ENCODE measurements at places on chromosomes 16 and 17.

DNA sequence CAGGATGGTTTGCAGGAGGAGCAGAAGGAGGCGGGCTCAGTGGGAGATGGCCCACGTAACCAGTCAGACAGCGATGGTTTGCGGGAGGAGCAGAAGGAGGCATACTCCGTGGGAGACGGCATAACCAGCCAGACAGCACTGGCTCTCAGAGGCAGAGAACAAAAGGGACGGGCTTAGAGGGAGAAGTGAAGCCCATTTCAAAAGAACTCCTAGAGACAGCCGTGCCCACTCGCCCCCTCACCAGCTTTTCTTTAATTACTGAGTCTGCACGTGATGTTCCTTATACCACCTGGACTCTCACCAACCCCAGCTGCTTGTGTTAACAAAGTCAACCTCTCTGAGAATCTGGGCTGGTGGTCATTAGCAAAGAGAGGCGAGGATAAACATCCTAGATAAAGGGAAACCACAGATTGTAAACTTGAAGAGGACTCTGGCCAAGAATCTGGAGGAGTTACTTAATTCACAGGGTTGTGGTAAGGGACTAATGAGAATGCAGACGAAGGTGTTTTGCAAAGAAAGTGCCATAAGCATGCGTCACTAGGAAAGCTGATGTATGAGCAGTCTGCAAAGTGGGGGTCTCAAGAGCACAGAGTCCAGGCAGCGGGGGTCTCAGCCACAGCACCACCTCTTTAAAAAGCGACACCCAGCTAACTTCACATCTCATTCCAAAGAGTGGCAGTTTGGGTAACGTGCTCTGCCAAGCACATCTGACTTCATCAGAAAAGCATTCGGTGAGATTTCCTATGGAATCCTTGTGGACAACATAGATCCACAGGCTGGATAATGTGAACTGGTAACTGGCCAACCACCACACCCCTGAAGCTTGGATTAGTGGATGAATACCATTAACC lies 51.7 kb downstream of the NXN start:
- DNase-seq = no peak

DNA sequence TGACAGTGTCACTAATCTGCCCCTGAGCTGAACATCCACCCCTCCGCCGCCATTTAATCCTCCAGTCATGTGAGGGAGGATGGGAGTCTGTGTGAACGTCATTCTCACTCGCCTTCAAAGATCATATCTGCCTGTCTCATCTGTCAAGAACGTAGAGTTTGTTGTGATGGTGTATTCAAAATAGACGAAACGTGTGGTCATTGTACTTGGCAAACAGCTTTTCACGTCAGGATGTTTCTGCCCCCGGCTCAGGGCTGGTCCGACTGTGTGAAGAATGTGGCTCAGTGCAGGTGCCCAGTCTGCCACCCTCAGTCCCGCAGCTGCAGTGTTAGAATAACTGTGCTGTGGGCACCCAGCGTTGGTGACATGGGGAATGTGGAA lies 148.0 kb downstream of the KCNJ12 start:
- DNase-seq = no peak

DNA sequence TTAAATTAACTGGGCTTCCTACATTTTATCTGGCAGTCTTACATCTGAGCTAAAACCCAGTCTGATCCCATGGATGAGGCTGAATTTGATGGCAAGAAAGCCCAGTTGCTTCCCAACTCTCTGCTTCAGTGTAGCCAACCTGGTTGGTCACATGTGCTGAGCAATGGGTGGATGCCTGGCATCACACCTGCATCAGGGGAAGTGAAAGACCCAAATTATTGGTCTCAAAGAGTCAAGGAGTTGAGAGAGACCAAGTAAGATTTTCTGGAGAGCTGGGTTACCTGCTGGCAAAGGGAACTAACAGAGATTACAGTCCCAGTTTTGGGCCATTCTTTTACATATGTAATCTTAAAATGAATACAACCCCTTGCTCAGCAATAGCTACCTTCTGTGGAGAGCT lies 38.8 kb downstream of the RGS9 start:
- DNase-seq = no peak

DNA sequence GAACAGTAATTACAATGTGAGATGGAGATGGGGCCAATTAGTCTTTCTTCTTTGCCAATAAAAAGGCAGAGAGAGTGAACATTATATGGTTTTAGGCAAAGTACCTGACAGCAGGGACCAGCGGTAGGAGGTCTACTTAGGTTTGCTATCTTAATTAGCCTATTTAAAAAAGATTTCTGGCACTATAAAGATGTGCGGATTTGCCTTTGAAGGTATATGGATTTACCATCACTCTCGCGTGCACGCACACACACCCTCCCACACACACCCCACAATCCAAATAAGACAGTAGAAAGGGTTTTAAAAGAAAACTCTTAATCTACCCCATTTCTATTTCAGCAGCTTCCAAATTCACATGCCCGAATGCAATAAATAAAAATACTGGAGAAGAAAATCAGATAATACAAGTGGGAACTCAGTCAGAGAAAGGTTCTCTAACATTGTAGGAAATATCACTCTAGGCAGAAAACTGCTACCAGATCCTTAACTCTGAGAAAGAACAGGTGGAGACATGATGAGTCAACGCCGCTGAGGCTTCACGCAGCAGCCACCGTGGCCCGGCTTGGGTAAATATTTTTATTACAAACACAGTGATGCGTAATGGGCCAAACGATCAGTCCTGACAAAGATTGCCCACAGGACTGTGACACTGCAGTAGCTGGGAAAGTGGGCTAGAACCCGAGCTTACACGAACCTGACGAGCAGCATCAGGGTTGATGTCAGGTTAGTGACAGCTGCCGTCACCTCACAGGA lies 66.6 kb upstream of the AXIN2 start:
- peak; percentile 91 for DNase-seq

DNA sequence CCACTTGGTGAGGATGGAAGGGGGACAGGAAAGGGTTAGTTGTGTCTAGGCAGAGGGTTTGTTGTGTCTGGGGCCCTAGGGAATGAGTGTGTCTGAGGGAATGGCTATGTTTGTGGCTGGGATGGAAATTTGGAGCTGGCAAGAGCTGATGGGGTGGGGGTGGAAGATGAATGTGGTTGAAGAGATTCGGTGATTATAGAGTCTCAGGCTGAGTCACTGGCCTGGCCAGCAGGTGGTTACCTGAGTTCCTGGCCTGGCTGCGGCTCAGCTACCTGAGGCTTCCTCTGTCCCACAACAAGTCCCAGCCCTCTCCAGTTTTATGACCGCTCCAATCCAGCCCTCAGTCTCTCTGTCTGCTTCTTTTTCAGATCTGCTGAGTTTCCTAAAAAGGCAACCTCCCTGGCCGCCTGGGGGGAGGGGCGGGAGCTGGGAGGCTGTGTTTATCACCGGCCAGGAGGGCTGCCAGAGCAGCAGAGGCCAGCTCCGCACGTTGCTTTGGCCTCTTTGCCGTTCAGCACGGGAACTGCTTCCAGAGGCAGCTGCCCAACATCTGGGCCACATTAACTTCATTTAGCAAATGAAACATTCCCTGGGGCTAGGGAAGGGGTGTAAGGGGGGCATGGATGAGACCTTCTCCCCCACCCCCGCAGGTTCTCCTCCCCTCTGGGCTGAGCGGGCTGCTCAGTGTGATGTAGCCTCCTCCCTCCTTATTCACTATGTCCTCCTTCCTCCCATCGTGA lies 21.8 kb downstream of the ITGB3 start:
- no peak for DNase-seq

- no peak for DNase-seq
These were observed 13.4 kb downstream of the RTN4RL1 start for GRCh38 chr17:2011411-2012371.

DNA sequence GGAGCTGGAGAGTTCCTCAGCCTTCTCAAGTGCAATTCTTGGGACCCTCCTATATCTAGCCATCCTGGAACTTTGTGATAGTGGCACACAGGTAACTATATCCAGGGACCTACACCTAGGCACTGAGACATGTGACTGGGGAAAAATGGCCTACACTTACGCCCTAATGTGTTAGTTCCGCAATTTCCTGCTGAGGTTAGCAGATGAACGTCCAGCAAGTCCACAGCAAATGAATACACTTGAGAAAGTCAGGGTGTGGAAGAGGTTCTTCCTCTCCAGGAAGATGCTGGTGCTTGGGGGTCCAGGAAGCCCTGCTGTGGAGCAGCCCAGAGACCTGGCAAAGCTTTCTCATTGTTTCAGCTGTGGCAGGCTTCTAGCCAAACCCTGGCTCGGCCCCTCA lies 20.8 kb downstream of the PIK3R5 start:
- DNase-seq = no peak

- no peak for DNase-seq
These were observed 12.4 kb downstream of the METTL9 start for GRCh38 chr16:21611556-21612384.

DNA sequence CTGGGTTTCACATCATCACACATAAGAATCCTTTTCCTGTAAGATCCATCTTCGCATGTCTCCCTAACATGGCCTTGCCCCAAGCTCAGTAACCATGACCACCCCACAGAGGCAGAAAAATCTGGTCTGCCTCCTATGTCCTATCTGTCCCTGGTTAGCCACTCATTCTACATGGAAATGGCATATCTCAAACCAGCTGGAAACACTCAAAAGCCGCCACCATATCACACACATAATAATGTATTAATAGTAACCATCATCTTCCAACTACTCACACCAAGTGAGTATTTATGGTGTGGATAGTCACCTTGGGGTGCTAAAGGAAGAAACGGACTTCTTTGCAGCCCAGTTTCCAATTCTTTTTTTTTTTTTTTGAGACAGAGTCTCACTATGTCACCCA lies 11.4 kb downstream of the FAM117A start:
- no peak for DNase-seq

DNA sequence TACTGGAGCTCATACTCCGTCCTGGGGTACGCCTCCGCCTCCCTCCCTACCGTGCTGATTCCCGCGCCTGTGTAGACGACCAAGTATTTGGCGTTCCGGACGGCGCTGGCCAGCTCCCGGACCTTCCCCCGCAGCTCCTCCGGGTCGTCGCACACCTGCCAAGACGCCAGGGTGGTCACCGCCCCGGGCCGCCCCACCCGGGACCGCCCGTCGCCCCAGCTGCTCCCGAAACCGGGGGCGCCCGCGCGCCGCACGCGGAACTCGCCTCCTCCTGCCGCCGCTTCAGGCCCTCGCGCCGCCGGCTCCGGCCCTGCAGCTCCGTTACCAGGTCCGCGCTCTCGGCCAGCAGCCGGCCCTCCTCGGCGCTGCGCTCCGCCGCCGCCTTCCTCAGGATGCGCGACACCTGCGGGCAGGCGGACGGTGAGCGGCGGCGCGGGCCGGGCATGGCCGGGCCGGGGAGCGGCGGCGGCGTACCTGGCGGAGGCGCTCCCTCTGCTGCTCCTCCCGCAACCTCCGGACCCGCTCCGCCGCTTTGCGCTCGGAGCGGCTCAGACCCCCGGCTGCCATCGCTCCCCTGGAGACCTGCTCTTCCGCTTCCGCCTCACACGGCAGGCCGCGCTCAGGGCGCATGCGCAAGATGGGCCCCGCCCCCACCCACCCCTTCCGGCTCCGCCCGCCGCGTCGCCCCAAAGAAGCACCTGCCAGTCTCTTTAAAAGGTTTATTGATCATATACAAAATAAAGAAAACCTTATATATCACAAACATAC lies at the start of gene SIRT7:
SIRT7 (minus strand) TSS at position 612 of the 768 bp plus-strand sequence; CDS start at position 567, 45 bp downstream.
- DNase-seq = peak; percentile 83

DNA sequence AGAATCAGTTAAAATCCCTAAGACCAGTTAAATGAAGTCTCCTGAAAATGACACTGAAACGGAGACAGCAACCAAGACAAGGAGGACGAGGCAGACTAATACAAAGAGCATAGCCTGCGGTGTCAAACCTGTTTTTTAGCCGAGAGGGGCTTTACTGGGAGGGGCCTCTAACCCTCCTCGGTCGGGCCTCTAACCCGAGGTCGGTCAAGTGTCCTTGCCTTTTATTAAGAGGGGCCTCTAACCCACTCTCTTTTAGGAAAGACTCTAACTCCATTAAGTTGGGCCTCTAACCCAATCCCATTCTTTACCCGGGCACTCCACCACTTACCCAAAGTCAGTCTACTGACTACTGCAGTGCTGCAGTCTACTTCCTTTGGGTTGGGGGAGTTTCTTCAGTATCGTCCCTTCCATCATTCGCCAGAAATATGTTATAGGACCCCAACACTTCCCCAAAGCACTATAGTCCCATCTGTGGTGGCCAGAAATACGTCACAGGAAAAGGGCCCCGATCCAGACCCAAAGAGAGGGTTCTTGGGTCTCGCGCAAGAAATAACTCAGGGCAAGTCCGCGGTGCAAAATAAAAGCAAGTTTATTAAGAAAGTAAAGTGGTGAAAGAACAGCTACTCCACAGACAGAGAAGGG lies 39.2 kb upstream of the ARL4D start:
- no peak for DNase-seq

GRCh38 chr17:19317359-19318095 lies 45.0 kb downstream of the B9D1 start:
- peak; percentile 80 for DNase-seq

- DNase-seq = no peak
These were observed 2.1 kb upstream of the IGSF6 start for GRCh38 chr16:21654466-21654865.

DNA sequence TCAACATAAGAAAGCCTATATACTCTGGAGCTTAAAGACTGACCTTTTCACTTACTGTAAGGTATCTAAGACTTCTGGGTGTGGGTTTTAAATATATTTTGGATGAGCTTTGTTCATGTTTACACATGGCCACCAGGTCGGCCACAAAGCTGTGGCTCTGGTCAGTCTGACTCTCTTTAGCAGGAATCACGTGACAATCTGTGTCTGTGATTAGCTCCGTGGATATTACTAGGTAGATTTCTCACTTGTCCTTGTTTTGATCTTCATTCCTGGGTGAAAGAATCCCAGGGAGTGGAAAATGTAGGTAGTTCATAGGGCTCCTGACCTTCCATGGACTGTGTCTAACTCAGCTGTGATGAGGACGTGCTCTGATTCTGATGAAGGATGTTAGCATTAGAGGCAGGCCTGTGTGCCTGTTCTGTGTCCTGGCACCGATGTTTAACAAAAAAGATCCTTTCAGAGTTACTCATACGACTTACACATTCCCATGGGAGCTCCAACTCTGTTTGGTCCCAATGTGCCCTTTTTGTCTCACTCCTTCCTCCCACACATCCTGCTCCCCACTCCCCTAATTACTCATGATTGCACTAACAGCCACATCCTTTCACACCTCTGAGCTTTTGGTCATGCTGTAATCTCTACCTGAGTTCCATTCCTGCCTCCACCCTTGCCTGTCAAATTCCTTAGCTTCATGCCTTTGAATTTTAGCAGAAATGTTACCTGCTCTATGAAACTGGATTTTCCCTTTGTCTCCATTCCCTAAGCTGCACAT lies 425.1 kb downstream of the MAF start:
- no peak for DNase-seq

DNA sequence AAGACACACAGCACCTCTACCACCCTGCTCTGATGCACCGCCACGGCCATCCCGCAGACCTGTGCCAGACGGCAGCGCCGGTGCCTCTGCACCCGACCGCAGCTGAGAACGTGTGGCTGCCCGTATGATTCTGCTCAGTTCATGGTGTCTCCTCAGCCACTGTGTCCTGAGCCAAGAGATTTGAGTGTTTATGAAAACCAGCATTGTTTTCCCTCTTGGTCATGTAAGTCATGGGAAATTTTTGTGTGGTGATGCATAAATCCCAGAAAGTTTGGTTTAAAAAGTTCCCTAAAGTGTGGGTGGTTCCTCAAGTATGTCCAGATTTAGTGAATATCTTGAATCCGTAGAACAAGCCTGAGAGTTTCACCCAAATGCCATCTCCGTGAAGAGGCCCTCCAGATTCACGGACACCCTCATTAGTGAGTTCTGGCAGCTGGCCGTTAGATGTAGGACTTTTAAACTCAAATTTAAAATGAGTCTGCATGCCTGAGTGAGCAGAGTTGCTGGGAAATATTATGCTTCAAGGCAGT lies 57.6 kb downstream of the CDRT4 start:
- DNase-seq = no peak
